ENCODE measurements at places on chromosomes 5 and 9.

DNA sequence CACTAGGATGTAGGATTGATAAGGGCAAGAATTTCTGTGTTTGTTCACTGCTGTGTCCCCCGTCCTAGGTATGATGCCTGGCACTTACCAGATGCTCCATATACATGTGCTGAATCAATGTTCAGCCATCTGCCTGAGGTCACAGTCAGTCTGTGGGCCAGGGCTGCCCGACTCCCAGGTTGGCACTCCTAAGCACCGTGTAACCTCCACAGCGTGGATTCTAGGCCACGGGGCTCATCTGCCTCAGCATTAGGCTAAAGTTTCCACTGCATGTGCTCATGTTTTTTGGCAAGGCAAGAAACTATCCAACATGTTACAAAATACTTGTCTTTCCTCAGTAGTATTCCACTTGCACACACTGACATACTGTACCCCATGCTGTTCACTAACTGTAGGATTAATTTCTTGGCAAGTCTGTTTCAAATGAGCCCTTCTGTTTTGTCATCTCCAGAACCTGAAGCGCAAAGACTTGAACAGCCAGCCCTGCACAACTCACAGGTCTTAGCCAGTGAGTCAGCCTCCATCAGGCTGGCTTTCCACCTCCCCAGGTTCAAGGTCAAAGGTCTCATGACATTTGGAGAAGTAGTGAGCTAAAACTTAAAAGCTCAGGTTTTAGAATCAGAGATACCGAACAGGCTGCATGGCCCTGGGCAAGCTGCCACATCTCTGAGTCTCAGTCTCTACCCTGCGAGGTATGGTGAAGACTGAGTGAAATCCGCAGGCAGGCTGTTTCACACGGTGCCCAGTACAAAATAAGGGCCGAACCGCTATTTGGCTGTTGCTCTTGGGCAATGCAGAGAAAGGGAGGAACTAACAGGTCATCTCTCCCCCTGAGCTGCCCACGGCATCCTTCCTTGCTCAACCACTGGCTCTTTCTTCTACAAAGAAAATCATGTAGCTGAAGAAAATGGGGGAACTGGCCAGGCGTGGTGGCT is 7.2 kb downstream of the TOR1A start:
- DNase-seq, result no peak

DNA sequence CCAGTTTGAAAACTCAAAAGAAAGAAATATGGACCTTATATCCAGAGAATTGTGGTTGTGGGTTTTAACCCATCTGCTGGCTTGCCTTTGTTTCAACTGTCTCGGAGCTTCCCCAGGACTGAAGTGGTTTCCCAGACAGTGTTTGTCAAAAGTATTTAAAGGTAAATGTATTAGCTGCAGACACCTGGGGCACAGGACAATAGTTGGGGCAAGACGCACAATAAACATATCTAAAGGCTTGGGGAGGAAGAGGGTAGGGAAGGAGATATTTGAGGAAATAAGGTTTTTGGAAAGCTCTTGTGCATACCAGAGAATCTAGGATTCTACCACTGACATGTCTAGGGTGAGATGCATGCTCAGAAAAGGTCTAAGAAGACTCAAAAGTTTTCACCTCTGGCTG is 99.0 kb downstream of the ADAMTS2 start:
- no peak for DNase-seq

- DNase-seq, result no peak
Measured at GRCh38 chr9:93955111-93955980, at the start of gene BARX1. Gene BARX1 (minus strand): TSS chr9:93955355. CDS start chr9:93955146, 209 bp downstream.

- DNase-seq, result no peak
Measured at GRCh38 chr9:126605792-126606482, 7.8 kb upstream of the LMX1B start.

GRCh38 chr9:124441291-124441690 is 9.0 kb upstream of the ADGRD2 start:
- DNase-seq, result no peak

DNA sequence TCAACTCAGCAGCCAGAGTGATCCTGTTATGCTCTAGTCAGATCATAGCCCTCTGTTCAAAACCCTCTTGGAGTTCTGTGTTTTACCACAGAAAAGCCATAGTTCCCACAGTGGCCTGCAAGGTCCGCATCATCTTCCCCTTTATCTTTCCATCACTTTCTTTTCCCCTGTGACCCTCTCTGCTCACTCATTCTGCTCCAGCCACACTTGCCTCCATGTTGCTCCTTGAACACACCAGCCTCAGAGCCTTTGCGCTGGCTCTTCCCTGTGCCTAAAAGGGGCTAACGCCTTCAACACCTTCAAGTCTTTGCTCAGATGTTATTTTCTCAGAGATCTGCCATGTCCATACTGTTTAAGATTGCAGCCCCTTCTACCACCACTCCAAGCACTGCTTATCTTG is 26.3 kb downstream of the CSF2 start:
- no peak for DNase-seq

DNA sequence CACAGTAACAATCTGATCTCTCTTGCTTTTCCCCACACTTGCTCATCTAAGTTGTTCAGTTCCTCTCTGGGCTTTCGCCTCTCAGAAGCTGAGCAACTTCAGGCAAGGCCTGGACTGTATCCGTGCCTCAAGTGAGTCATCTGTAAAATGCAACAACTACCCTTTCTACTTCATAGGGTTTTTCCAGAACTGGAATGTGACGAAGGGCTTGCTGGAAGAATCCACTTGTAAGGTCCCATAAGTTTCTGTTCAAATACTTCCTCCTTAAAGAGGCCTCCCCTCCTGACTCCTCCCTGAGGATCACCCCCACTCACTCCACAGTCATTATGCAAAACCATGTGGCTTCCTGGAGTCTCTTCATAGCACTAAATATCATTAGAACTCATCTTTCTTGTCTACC is 17.5 kb upstream of the INSYN2B start:
- DNase-seq, result no peak

DNA sequence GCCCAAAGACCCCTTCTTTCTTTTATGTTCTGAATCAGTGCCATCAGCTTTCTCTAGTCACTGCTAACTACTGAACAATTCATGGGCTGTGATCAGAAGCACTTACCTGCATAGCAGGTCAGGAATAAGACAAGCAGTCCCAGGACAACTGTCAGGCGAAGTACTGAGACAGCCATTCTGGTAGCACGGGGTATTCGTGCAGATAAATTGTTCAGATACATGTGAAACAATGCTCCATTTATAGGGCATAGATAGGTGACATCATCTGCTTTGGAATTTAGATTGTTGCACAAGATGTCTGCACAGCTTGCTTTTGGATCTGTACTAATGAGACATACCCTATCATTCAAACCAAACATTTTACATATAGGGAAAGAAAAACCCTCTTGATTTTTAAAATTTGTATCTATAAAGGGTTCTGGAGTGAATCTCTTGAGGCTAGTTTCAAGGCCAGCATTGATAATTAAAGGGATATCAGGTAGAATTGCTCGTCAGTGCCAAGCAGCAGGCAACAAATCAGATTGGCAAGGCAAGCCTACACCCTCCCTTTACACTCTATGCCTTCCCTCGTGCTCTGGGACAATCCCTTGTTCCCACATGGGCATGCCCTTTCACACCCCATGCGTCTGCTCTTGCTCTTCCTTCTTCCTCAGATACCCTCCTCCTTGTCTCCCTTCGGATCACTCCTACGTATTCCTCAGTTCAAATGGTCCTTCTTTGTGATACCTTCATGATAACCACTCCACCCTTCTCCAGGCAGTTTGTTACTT is at the start of gene C5orf46:
C5orf46 (minus strand) TSS at position 213 of the 770 bp plus-strand sequence; CDS start at position 176, 37 bp downstream.
- no peak for DNase-seq

- DNase-seq, result no peak
Measured at GRCh38 chr5:159902444-159903121, 13.7 kb upstream of the ADRA1B start.

- DNase-seq, result no peak
Measured at GRCh38 chr5:43038496-43038989, 1.6 kb downstream of the ANXA2R start.

DNA sequence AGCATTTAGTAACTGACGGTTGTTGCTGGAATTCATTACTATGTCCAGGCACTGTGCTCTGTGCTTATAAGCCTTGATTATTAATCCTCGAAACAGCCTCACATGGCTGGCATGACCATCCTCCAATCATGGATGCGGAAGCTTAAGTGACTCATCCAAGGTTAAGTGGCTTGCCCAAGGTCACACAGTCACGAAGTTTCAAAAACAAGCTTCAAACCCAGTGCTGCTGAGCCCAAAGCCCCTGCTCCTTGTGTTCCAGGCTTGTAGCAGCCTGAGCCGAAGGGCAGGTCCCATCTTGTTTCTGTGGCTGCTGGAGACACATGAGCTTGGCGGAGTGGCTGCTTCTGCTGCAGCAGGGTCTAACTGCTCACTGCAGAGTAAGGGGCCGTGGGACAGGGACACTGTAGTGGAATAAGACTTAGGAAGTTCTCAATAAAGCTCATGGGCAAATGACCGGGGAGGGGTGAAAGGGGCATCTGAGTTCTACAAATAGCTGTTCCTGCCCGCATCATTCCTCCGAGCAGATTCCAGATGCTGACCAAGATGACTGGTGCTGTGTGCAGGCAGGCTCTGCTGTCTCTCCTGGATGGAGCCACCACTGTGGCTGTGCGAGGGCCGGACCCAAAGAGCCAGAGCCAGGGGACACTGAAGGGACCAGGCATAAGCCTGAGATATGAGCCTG is 32.4 kb downstream of the WHRN start:
- DNase-seq, result no peak

All from stimulated activated CD8-positive, alpha-beta memory T cell treated with anti-CD3 and anti-CD28 coated beads, Interleukin-7, amount 100 ng/mL, for 4 hours (primary cell).